ENCODE measurements at places on chromosomes 2 and 18. TPM values are rescaled to one million over a fixed set of nuclear protein-coding genes. Genes with fewer than 3 reads are reported as not detected.
A peak's percentile ranks its signal among the peaks of the same experiment; 100 is the strongest.

Gene NLRC4
- 0.07 TPM for total RNA-seq

Gene SCN7A
- not detected for total RNA-seq

Gene SCG2
- not detected for total RNA-seq

- no peak overlapping the region for H3K4me3 ChIP-seq
- no peaks in the 10 kb centered on the region for H3K36me3 ChIP-seq
- no peak for DNase-seq
- no peaks in the 10 kb centered on the region for H3K27me3 ChIP-seq
Observed at GRCh38 chr2:37561615-37562569, 109.5 kb downstream of the CDC42EP3 start.

DNA sequence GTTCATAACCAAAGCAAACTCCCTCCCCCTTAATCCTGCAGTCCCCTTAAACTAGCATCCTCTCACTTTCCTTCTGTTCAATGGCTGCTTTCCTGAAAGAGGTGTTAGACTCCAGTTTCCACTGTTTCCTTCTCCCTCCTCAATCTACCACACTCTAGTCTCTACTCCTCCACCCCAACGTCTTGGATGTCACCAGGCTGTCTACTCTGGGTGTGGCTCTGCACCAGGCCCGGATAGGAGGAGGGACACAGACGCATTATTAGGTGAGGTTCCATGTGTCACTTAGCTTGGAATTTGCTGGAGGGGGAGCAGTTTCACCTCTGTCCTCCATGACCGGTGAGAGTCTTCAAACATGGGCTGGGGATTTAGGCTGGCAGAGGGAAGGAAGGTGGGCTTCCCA is 61.3 kb downstream of the MTHFD2 start:
- H3K27ac ChIP-seq = no peak overlapping the region
- no peaks in the 10 kb centered on the region for H3K4me1 ChIP-seq
- H3K4me3 ChIP-seq = no peak overlapping the region
- H3K27me3 ChIP-seq = peaks cover 1% of the 10 kb centered on the region
- H3K36me3 ChIP-seq = no peaks in the 10 kb centered on the region

DNA sequence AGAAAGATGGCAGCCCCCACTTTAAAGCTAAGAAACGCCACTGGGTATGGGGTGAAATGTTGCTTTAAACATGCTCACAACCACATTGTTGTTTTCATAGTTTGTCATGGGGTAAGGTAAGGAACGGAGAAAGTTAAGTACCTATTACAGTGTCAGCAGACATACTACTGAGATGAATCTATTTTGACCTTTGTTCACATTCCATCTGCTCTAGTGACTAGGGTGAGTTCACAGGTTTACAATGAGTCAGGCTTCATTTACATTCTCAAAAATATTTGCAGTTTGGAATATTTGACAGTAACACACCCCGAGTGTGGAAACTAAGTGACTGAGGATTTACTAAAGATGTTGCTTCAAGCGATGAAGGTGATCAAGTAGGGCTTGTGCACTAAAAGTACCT is 428.7 kb upstream of the ACVR2A start:
- peaks cover 4% of the 10 kb centered on the region for H3K27me3 ChIP-seq
- DNase-seq = no peak
- H3K27ac ChIP-seq = peak overlapping the region; percentile 40
- H3K4me3 ChIP-seq = no peak overlapping the region
- no peaks in the 10 kb centered on the region for H3K36me3 ChIP-seq

DNA sequence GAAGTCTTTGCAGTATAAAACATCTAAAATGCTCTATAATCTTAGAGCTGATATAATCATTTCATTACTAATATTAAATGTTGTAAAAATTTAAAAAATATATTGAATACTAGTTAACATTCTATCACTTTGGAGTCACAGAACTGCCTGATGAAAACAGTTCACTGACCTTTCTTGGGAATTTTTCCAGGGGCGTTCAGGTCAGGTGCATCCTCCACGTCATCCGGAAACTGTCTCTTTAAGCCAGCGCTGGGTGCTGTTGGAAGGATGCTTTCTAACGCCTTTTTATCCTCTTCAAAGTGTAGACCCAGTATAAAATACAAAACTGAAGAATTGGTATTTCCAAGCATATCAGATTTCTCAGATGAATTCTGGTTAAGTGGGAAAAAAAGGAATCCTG is 22.8 kb downstream of the LONRF2 start:
- H3K4me3 ChIP-seq = no peak overlapping the region
- no peaks in the 10 kb centered on the region for H3K36me3 ChIP-seq
- H3K27ac ChIP-seq = no peak overlapping the region
- DNase-seq = no peak
- H3K27me3 ChIP-seq = peaks cover 27% of the 10 kb centered on the region

DNA sequence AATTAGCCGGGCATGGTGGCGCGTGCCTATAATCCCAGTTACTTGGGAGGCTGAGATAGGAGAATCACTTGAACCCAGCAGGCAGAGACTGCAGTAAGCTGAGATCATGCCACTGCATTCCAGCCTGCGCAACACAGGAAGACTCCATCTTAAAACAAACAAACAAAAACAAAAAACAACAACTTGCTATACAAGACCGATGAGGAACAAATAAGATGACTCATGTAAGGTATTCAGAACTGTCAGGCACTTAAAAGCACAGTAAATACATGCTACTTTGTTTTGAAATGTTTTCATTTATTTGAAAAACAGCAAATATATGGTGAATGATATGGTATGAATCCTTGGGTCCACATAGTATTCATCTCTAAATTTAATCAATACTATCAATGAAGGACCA is 66.7 kb downstream of the TRIP12 start:
- peaks cover 53% of the 10 kb centered on the region for H3K4me1 ChIP-seq
- no peak overlapping the region for H3K4me3 ChIP-seq
- H3K27me3 ChIP-seq = no peaks in the 10 kb centered on the region
- H3K36me3 ChIP-seq = peaks cover 39% of the 10 kb centered on the region

GRCh38 chr18:11861583-11862288 is 10.5 kb downstream of the CHMP1B start:
- no peaks in the 10 kb centered on the region for H3K4me1 ChIP-seq
- H3K4me3 ChIP-seq = no peak overlapping the region

GRCh38 chr2:205815673-205816072 is 133.4 kb downstream of the NRP2 start:
- peaks cover 14% of the 10 kb centered on the region for H3K27me3 ChIP-seq
- H3K27ac ChIP-seq = no peak overlapping the region
- no peak for DNase-seq
- no peak overlapping the region for H3K4me3 ChIP-seq

DNA sequence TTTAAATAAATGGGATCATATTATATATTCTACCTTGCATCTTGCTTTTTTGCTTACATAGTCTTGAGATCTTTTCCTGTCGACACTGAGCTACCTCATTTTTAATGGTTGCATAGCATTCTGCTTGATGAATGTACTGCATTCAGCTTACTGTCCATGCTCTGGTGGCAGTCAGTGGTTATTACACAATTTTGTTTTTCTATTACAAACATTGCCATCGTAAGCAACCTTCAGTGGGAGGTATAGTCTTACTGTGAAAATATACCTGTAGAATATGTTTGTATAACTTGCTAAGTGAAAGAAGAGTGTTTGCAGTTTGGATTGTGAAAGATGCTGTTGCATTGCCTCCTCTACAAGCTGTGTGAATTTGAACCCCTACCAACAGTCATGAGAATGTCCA is 43.4 kb downstream of the UBXN4 start:
- H3K36me3 ChIP-seq = peaks cover 52% of the 10 kb centered on the region
- H3K27ac ChIP-seq = no peak overlapping the region
- H3K4me1 ChIP-seq = no peaks in the 10 kb centered on the region
- no peak overlapping the region for H3K4me3 ChIP-seq
- H3K27me3 ChIP-seq = no peaks in the 10 kb centered on the region

DNA sequence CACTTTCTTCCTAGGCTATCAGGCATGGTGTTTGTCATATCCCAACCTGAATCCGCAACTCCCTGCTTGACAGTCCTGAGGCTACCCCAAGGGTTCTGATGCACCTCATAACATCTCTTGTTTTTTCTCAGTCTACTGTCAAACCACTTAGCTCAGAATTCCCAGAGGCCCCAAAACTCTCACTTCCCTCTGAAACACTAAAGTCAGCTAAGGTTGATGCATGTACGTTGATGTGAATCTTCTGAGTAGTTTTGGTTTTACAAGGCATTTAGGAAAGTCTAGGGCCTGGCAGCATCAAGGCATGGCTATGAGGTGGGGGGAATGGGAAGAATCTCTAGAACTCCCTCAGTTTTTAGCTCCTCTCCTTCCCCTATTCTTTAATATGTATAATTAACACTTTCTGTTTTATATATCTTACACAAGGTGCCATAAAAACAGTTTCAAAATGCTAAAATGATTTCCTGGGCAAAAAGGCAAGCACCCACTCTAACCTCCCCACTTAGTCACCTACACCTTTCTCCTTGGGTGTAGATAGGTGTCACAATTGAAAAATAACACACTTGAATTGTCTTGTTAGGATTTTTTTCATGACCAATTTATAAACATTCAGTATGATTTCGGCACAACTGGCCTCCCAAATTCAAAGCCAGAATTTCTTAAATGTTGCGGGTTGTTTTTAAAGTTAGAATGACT is 71.4 kb upstream of the TANK start:
- no peaks in the 10 kb centered on the region for H3K27me3 ChIP-seq
- H3K4me1 ChIP-seq = peaks cover 49% of the 10 kb centered on the region
- H3K27ac ChIP-seq = no peak overlapping the region
- peaks cover 7% of the 10 kb centered on the region for H3K36me3 ChIP-seq

Data from activated T-helper 1 cell treated with anti-CD3 and anti-CD28 coated beads, Interleukin-12 subunit alpha, Interleukin-12 subunit beta, Interleukin-2, Interleukin-4 antibody, amounts not matched to agents 30 ng/mL and 10 ng/mL and 1 ng/mL, durations not matched to agents 14 hours and 24 hours and 36 hours (primary cell).